ENCODE measurements at places on chromosomes 7 and 10. TPM values are rescaled to one million over a fixed set of nuclear protein-coding genes. Genes with fewer than 3 reads are reported as not detected.

Gene NUDT5
- total RNA-seq: 20.8 TPM

Gene WNT8B
- total RNA-seq: not detected

Gene OR9A2
- total RNA-seq: not detected

DNA sequence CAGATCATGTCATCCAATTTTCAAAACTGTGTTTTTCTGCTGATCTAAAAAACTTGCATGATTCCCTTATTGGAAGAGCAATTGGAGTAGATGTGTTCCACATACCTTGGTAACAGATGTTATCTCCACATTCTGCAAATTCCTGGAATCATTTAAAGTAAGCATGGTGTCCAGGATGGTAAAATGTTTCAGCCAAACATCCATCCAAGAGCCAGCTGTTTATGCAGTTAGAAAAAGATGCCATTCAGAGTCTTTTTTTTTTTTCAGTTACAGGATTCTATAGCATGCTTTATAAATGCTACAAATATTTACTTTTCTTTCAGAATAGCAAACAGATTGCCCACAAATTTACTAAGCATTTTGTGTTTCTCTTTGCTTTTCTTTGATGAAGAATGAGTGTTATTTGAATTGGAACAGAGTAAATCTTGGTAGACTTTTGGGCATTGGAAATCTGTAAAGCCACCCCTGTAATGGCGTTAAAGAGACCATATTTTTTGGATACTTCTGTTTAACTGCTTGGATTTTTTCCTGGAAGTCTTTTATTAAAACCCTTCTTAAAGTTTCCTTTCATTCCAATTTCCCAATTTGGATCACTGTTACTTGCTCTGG is 149.8 kb downstream of the GNAT3 start:
- DNase-seq: no peak
